GM12891 (cell line): ENCODE measurements at places on chromosomes 1 and 21.

- no peak for DNase-seq
These were observed 3.9 kb upstream of the SYNC start for GRCh38 chr1:32706491-32706890.

GRCh38 chr1:156549831-156550230 lies 22.5 kb downstream of the IQGAP3 start:
- no peak for DNase-seq

DNA sequence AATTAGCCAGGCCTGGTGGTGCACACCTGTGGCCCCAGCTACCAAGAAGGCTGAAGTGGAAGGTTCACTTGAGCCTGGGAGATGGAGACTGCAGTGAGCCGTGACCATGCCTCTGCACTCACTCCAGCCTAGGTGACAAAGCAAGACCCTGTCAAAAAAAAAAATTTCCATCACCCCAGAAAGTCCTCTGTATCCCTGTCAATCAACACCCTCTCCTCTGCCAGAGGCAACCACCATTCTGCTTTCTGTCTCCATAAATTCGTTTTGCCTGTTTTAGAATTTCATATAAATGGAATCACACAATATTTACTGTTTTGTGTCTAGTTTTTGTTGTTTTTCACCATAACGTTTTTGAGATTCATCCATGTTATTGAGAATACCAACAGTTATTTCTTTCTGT lies 141.6 kb upstream of the SLC45A1 start:
- no peak for DNase-seq

DNA sequence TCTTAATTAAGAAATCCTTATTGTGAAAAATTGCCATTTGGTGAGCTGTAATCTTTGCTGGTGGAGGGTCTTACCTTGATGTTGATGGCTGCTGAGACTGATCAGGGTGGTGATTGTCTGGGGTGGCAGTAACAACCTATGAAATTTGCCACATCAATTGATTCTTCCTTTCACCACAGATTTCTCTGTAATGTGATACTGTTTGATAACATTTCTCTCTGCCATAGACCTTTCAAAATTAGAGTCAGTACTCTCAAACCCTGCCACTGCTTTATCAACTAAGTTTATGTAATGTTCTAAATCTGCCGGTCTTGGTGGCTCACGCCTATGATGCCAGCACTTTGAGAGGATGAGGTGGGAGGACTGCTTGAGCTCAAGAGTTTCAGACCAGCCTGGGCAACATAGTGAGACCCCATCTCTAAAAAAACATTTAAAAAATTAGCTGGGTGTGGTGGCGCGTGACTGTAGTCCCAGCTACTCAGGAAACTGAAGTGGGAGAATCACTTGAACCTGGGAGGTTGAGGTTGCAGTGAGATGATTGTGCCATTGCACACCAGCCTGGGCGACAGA lies 5.0 kb downstream of the KPNA6 start:
- DNase-seq, result no peak

DNA sequence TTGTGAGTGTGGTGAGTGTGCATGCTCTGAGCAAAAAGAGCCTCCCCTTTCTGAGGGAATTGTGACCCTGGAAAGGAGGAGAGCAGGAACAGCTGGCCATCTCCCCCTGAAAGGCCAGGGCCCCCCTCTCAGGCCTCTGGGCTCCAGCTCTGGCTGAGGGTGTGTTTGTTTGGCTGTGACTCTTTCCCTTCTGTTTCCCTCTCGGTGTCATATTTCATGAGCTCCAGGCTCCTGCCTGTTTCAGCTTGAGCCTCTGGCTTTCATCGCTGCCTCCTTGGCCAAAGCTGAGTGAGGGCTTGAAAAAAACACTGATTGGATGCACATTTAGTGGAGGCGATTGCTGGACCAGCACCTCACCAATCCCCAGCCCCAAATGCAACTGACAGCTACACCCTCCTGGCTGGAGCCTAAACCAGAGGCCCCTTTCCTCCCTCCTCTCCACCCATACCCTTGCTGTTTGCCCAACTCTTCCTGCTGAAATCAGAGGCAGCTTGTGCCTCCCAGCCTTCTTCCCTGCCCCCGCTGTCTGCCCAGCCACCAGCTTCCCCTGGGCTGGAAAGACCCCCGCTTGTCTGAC lies 64.1 kb downstream of the DDR2 start:
- no peak for DNase-seq

DNA sequence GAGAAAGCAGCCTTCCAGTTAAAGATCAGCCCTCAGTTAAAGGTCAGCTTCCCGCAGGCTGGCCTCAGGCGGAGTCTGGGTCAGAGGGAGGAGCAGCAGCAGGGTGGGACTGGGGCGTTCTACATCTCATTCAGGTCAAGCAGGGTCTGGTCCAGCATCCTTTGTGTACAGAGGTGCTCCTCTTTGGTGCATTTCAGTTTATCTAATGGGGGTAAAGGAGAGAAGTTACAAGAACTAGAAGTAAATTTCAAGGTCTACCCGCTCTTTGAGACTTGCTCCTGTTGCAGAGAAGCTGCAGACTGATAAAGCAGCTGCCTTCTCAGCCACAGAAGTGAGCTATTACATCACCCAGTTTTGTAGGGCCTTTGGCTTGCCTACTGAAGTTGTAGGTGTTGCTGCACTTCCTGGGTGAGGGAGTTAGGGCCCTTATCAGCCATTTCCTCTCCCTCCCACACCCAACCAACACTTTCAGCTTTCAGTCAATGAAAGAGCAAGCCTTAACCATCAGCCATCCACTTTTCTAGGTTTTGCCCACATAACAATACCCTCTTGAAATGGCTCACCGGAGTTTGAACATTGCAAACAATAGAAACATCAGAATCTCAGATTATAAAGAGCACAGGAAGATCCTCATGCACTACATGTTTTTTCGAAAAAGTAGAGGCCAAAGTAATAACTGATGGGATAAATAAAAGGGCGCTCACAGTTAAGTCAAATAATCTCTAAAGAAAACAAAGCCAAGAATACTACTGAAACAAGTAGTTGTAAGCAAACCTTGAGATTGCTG lies 2.8 kb upstream of the NUP210L start:
- DNase-seq, result peak; percentile 54

- no peak for DNase-seq
These were observed 67.5 kb upstream of the VAMP3 start for GRCh38 chr1:7703321-7704213.

DNA sequence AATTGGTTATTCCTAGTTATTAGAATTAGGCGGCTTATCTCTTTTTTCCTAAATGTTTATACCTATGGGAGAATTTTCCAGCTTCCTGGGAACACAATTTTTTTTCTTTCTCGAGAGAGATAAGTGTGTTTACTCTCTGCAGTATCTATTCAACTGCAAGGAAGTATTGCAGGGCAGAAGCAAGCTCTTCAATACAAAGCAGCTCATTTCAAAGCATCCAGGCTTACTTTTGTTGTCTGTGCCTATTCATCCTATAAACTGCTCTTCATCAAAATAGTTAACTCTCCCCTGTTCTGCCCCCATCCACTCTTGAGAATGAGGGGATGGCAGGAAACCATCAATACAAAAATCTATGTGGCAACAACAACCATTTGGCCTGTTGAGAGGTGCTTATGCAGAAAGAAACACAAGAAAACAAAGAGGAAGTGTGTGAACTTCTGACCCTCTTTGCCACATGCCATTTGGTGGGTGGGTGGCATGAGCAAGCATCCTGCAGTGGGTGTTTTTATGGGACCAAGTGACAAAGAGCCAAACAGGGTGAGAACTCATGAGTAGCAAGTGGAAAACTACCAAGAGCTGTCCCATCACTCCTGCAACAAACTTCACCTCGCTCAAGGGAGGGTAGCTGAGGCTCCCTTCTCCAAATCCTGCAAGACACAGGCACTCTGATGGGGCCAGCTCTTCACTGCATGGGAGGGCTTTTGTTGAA lies 50.6 kb upstream of the MRPS6 start:
- DNase-seq, result no peak

DNA sequence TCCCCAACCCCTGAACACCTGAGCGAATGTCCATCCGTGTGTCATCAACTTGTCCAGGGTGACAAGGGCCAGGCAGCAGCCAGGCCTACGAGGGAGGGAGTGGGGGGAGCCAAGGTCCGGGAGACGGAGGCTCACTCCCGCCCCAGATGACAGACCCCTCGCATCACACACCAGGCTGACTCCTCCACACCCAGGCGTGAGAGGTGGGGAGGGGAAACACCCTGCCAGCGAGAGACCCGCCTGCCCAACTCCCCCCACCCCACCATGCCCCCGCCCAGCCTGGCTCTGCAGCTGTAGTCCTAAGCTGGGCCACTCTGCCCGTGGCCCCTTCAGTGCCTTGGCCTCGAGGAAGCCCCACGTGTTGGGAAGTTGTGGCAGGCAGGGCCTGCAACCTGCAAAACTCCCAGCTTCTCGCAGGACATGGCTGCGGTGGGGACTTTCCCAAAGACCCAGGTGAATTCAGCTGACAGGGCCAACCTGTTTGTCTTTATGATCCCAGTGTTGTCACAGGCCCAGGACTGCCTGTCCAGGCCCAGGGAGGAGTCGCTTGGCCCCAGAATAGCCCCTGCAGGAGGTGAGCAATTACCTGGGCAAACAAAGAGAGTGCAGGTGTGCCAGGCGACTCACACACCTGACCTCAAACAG lies 62.9 kb downstream of the RIPK4 start:
- DNase-seq, result no peak

DNA sequence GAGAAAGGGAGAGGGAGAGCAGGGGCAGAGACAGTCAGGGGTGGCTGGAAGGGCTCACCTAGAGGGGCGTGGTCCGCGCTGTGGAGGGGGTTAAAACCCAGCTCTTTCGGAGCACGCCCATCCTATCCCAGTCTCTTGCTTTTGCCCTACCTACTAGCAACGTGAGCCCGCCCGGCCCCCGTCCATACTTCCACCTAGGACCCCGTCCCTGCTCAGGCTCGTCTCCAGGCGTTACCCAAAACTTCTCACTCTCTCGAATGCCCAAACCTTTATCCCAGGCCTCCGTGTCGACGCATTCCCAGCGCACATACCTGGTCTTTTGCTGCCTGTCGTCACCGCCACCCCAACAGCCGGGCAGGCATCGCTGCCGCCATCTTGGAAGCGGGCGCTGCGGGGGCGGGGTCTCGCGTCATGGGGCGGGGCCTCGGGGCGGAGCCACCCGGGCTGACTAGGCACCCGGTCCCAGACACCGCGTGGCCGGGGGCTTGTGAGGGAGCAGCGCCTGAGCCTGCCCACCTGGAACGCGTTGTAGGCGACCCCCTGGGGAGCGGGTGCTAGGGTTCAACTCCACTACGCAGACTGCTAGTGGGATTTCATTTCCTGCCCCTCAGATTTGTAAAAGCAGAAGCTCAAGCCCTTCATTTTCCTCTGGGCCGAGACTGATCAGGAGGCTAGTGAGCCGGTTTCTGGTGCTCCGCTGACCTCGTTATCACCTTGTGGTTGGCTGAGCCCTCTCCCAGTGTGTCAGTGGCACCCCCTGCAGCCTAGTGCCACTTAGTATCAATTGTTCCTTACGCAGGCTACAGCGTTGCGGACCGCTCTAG lies at the start of gene B4GALT3:
B4GALT3 (minus strand) TSS at position 396 of the 824 bp plus-strand sequence. CDS start 1,447 bp downstream, outside the sequence.
- DNase-seq, result peak; percentile 94

DNA sequence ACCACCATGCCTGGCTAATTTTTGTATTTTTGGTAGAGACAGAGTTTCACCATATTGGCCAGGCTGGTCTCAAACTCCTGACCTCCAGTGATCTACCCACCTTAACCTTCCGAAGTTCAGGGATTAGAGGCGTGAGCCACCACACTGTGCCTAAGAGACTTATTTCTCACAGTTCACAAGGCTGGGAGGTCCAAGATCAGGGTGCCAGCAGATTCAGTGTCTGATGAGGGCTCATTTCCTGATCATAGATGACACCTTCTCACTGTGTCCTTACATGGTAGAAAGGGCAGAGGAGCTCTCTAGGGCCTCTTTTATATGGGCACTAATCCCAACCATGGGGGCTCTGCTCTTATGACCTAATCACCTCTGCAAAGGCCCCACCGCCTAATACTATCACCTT lies 58.8 kb downstream of the ARHGEF10L start:
- no peak for DNase-seq

GRCh38 chr1:225944387-225944786 lies 3.4 kb upstream of the LEFTY2 start:
- no peak for DNase-seq

DNA sequence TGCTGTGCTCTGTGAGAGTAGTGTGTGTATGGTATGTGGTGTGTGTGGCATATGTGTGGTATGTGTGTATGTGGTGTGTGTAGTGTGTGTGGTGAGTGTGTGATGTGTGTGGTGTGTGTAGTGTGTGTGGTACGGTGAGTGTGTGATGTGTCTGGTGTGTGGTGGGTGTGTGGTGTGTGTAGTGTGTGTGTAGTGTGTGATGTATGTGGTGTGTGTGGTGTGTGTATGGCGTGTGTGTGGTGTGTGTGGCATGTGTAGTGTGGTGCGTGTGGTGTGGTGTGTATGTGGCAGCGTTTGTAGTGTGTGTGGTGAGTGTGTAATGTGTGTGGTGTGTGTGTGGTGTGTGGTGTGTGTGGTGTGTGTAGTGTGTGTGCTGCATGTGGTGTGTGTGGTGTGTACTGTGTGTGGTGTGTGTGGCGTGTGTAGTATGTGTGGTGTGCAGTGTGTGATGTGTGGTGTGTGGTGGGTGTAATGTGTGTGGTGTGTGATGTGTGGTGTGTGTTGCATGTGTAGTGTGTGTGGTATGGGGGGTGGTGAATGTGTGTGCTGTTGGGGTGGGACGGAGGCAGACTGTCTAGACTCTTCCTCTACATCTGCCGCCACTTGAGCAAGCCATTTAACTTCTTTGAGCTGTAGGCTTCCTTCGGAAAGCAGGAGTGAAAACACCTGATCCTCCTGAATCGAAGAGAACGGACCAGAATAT lies 33.5 kb downstream of the GPA33 start:
- DNase-seq, result no peak

DNA sequence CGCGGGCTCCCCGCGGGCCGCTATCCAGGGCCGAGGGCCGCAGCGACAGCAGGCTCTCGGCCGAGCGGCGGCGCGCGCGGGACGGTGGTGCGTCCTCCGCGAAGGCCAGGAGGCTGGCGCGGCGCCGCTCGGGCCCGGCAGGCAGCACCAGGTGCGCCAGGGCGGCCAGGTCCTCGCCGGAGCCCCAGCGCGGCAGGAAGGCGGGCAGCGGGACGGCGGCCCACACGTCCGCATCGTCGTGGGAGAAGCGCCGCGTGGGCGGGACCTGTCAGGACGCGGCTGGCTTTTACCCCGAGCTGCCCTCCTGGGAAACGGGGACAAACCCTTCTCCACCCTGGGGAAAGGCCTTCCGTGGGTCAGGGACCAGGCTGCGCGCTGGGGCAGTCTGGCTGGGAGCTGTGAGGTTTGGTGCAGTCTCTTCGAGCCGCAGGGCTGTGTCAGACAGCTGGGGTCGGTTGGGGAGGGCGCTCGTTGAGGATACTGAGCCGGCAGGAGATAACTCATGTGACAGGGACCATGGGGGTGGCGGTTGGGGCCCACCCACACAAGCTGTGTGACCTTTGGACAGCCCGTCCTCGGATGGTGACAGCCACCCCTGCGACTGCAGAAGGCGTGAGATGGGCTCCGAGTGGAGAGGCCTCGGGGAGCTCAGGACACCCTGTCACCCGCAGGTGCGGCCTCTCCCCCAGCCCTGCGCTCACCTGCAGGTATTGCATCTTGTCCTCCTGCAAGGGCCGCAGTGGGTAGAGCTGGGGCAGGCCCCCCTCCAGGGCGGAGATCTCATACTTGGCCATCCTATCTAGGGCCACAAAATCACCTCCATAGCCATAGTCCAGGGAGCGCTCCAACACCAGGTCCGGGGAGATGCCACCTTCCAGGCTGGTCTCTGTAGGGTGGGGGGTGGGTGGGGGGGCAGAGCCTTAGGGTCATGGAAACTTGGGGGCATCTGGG lies 6.0 kb downstream of the HES3 start:
- no peak for DNase-seq

- DNase-seq, result no peak
These were observed 45.5 kb downstream of the RABGAP1L start for GRCh38 chr1:174204697-174205308.
